ENCODE measurements at places on chromosomes 3 and 15. TPM values are rescaled to one million over a fixed set of nuclear protein-coding genes. Genes with fewer than 3 reads are reported as not detected.

Gene GP5
- total RNA-seq, result not detected

Gene GOLGA8K
- 0.40 TPM for total RNA-seq

- DNase-seq, result no peak
These were observed 104.2 kb upstream of the THRB start for GRCh38 chr3:24598695-24599470.

- peak; percentile 14 for DNase-seq
These were observed 24.9 kb upstream of the MYZAP start for GRCh38 chr15:57566834-57567233.

DNA sequence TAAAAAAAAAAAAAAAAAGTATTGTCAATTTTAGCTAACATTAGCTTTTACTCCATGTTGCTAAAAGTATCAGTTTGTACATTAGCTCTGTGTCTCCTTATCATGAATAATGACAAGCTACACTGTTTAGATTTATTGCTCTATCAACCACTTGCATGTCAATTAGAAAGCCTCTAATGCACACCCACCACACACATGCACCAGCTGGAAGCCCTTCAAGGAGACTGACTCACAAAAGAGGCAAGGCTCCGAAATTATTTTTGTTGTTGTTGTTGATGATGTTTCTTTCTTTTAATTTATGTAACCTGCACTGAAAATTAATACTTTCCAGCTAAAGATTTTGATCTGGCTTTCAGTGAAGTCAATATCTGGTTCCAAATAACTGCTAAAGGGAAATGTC lies 71.5 kb downstream of the ETFA start:
- no peak for DNase-seq

Gene ZNF502
- 3.5 TPM for total RNA-seq

Gene SHISA5
- 120 TPM for total RNA-seq

Gene EFCC1
- 0.40 TPM for total RNA-seq

Gene FBXW12
- total RNA-seq, result not detected

DNA sequence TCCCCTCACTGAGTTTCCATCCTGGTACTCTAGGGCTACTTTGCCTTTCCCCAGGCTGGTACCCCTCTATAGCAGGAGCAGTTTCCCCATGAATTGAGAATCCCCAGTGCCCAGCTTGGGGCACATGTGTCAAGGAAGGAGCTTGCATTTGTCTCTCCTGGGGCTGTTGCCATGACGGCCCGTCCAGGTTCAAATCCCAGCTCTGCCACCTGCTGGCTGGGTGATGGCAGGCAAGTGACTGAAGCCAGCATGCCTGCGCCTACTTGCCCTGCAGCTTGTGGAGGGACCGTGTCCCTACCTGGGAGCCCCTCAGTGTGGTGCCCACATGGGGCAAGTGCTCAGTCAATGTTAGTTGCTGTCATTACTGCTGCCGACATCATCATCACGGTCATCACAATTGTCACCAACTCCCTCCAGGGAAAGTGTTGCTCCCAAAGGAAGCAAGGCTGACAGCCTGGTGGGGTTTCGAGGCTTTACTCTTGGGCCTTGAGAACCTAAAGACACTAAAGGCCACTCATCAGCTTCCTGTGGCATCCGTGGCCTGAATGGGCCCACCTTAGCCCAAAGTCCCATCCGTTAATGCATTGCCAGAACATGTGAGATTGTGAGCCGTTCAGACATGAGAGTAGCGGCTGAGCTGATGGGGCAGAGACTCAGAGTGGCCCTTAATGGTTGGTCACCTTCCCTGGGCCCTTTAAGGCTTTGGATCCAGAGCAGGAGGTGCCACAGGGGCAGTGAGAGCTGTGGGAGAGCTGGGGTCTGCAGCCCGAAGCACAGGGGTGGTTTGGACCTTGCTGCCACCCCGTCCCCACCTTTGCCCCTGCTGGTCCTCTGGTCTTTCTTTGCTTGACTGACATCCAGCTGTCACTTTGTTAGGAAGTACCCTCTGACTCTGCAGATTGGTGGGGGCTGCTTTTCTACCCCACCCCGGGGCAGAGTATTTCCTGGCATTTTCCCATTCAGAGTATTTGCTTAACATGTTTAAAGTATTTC lies 144.4 kb downstream of the DNAJB8 start:
- DNase-seq, result peak; percentile 63

- DNase-seq, result peak; percentile 41
These were observed 829 bp downstream of the RNF7 start for GRCh38 chr3:141738891-141739363.

- DNase-seq, result no peak
These were observed at the start of gene SAMD7 for GRCh38 chr3:169911272-169911671. SAMD7 (plus strand) TSS chr3:169911572; CDS start chr3:169919499, 7,927 bp downstream.

Gene PRR20G
- not detected for total RNA-seq

GRCh38 chr3:122794779-122795673 lies at the start of gene SLC49A4:
SLC49A4 (plus strand) TSS chr3:122795069; CDS start chr3:122795193, 124 bp downstream.
- peak; percentile 77 for DNase-seq

DNA sequence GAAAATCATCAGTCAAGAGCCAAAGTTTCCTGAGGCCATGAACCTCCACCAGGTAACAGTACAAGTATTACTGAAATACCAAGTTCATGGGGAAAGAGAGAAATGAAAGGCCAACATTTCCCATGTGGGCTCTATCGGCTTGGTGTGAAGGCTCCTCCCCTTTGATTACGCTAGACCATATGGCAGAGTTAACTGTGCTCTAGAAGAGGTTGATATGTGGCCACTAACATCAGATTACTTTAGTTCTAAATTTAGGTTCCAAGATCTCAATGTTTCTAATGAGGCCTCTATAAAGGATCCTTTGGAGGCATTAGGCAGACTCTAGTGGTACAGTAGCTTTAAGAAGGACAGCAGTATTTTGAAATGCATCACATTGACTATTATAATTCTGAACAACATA lies 127.1 kb downstream of the SEMA6D start:
- DNase-seq, result no peak

Gene CA12
- total RNA-seq, result 19.2 TPM

DNA sequence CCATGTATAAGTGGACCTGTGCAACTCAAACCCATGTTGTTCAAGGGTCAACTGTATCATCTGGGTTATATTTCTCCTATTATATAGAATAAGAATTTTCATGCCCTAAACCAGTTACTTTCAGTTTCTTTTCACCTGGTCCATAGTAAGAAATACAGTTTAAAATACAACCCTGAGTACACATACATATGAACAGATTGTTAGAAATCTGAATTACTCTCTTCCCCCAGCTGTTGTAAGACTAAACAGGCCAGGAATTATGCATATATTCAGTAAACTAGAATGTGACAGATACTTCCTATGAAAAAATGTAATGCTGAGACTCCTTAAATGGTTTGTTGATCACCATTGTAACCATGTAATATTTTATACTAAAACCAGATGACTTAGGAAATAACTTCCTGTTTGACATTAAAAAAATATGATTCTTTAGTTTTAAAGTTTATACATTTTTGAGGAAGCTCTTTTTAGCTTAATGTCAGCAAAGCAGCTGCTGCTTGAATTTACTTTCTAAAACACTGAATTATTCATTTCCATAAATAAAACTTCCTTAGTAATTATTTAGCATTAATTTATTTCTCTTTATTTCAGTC lies 52.5 kb upstream of the ZCWPW2 start:
- no peak for DNase-seq

DNA sequence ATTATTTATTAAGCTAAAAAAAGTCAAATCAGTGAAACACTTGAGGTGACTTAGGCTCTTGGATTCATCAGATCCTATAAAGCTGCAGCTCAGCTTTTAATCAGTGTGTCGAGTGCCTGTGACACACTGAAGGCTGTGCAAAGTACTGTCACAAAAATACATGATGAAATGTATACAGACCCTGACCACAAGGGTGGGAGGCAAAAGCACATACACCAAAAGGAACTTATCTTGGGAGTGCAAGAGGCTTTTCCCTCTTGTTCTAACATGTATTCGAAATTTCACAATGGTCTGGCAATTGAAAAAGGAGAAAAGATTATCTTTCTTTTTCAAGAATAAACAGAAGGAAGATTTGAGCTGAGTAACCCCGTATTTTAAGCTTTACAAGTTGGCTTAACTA lies 35.9 kb downstream of the VGLL4 start:
- no peak for DNase-seq

Data from SK-MEL-5 (cell line).